Activated CD8-positive, alpha-beta T cell treated with anti-CD3 and anti-CD28 coated beads, Interleukin-2, amount 10 ng/mL, durations not matched to agents 7 days and 5 days (primary cell): ENCODE measurements at places on chromosomes 7 and 10.

DNA sequence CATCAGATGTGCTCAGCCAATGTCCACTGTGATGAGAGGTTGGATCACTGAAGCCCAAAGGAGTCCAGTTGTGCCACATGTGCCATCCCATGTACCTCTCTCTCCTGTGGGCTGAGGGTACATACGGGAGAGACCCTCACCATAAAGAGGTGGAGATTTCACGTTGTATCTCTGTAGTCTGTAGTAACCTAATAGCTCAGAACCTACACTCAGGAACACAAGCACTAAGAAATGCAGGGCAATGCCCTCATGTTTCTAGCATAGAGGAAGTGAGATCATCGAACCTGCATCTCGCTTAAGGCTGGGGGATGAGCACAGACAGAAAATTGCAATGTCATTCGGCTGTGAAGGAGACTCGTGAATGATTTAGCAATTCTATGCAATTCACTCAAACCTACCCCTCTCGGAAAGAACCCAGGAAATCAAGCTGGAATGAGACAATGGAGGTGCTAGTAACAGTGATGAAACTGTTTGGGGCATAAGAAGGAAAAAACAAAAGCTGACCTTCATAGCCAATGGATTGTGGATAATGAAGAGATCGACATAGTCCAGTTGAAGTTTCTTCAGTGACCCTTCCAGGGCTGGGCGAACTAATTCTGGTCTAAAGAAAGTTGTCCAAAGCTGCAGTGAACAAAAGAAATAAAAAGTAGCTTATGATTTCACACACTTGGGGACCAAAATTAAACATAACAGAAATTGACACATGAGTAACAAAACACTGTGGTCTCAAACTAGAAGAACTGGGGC, 80.3 kb upstream of the UCN3 start:
- peak; percentile 63 for DNase-seq

GRCh38 chr10:94299417-94299816, 63.3 kb downstream of the NOC3L start:
- DNase-seq: peak; percentile 58

DNA sequence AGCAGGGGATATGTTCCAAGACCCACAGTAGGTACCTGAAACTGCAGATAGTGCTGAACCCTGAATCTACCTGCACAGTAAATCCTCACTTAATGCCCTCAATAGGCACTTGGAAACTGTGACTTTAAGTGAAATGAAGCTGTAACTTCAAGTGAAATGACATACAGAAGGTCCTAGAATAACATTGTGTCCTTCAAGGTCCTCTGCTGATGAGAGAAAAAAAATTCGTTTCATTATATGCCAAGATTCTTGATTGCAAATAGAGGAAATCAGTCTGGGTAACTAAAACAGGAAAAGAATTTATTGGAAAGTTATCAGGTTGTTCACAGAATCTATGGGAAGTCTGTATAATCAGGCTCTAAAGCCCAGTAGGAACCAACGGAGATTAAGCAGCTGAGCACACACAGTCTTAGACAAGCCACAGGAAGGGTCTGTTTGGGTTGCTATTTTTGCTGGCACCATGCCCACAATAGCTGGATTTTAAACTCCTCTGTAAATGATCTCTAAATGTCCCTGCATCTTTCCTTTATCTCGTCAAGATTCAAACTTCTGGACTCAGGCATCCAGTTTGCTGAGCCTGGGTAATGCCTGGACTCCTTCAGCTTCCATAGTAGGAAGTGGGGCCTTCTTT, 57.5 kb downstream of the EXOC4 start:
- no peak for DNase-seq

DNA sequence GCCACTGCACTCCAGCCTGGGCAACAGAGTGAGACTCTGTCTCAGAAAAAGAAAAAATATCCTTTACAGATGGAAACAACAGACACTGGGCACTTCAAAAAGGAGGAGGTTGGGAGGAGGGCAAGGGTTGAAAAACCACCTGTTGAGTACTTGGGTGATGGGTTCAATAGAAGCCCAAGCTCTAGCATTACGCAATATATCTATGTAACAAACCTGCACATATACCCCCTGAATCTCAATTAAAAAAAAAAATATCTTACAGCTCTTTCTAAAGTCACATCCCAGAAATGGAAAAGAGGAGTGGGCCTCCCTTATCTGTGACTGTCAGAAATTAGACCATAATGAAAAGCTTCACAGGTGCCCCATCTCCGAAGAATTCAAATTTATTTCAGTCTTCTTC, 12.1 kb downstream of the VIM start:
- no peak for DNase-seq

- no peak for DNase-seq
These were observed 9.5 kb upstream of the ZNF862 start for GRCh38 chr7:149828357-149829309.

DNA sequence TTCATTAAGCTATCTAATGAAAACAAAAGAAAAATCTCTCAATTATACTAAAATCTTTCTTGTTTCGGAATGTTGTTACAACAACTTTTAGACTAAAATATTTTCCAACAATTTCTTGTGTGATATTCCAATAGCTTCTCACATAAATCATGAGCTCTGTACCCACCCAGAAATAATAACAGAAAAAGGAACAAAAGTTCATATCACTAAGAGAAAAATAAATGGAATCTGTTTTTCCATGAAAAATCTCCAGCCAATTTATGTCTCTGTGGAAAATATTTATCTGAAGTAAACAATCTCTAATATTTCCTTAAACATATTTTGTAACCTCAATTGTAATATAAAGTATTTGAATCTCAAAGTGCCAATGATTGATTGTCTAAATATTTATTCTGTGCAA, 628.6 kb upstream of the ANKRD30A start:
- no peak for DNase-seq

DNA sequence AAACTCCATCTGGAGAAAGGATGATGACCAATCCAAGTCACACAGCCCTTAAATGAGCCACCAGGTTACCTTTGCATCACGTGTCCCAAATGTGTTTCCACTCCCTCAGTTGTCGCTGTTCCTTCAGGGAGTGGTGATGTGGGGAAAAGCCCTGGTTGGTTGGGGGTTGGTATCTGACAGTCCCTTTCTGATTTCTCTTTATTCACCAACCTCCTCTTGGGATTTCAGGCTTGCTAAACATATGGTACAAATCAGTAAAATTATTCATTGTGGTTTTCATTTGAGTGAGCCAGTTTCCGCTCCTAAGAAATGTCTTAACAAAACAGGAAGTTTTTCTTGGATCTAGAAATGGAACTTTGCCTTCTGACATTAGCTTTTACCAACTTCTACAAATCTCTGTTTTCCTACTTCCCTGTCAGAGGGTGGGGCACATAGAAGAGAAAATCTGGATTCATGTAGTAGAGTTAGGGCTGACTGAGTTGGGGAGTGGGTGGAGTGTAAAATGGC, 40.0 kb upstream of the KMT2E start:
- DNase-seq: no peak

DNA sequence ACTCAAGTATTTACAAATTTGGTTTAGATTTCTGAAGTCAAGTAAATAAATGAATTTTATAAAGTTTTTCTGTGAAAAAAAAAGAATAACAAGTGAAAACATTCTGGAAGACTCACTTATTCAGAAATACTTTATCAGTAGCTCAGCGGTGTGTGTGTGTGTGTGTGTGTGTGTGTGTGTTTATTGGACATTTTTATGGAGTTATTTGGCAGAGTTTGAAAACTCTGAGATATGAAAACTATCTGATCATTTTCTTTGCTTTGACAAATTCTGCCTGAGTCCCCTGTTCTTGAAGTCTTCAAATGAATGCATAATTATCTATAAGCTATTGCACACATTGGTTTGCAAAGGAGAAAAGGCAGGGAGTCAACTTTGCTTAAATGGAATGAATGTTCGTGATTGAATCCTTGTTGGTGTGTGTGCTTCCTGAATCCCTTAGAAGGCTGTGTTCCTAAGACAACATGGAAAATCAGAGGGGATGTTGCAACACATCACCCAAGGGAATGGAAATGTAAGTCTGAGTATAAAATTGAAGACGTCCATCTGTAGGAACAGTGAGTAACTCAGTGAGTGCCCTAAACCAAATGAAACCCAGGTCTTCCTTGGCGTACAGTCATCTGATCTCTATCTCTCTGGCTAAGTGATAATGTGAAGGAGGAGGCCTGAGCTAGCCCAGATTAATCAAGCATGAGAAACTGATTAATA, 160.9 kb downstream of the REEP3 start:
- DNase-seq: no peak

- no peak for DNase-seq
These were observed 76.0 kb downstream of the HIP1 start for GRCh38 chr7:75662579-75663301.

- no peak for DNase-seq
These were observed 6.4 kb upstream of the ZNF398 start for GRCh38 chr7:149140831-149141230.

GRCh38 chr7:34463830-34464229, 194.2 kb upstream of the NPSR1 start:
- DNase-seq: no peak

- no peak for DNase-seq
These were observed 185.4 kb downstream of the SEC23IP start for GRCh38 chr10:120077707-120078492.

- DNase-seq: no peak
These were observed 78.5 kb upstream of the FZD1 start for GRCh38 chr7:91185771-91186170.

GRCh38 chr7:154171422-154171821, 119.2 kb downstream of the DPP6 start:
- DNase-seq: no peak

DNA sequence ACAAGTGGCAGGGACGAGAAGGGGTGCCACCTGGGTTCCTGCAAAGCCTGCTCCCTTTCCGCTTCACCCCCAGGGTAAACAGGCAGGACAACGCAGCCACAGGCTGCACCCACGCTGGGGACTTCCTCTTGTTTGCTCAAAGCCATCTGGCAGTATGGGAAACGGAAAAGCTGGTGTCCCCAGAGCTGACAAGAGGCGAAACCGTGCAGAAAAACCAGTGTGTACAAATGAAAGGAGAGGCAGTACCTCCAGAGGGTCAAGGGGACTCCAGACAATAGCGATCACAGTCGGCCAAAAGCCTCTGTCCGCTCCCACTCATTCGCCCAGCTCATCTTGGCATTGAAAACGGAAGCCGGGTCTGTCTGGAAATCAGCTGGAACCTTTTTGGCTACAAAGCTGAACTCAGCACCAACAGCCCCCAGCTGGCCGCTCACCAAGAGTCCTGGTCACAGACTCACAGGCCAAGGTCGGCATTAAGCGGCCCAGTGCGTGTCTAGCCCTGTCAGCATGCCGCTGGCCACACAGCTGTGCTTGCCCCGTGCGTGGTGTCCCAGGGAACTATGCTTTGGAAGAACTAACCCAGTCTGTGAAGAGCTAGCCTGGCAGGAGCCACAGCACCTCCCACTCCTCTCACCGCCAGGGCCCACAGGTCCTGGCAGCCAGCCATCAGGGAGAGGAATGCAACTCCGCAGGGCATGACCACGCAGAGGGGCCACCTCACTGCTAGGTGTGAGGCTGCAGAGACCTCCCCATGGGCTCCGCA, 10.4 kb downstream of the TNS3 start:
- no peak for DNase-seq

- DNase-seq: no peak
These were observed 291.5 kb upstream of the ZNF32 start for GRCh38 chr10:43939939-43940820.

DNA sequence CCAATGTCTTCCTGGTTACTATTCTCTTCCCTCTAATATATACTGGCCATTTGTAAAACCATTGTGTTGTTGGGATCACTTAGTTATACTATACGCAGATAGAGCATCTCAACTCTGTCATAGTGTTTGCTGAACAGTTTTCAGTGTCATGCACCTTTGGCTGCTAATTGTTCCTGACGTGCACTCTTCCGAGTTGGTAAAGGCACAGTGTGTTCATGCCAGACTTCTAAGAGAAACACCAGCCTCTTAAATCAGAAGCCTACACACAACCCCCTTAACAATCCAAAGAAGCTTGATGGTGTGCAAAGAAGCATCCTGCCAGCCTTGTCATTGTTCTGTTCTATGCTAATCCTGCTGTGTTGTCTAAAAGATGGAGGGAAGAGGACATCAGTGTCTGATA, 131.1 kb downstream of the MAPK8 start:
- DNase-seq: no peak

- DNase-seq: no peak
These were observed 8.8 kb downstream of the PDAP1 start for GRCh38 chr7:99399597-99399996.

GRCh38 chr7:98420966-98421612, 20.2 kb upstream of the BAIAP2L1 start:
- peak; percentile 66 for DNase-seq
